Activated CD4-positive, alpha-beta T cell treated with anti-CD3 and anti-CD28 coated beads, Interleukin-2, amount 50 U/mL, for 16 hours (primary cell): ENCODE measurements at places on chromosomes 1 and 21.

DNA sequence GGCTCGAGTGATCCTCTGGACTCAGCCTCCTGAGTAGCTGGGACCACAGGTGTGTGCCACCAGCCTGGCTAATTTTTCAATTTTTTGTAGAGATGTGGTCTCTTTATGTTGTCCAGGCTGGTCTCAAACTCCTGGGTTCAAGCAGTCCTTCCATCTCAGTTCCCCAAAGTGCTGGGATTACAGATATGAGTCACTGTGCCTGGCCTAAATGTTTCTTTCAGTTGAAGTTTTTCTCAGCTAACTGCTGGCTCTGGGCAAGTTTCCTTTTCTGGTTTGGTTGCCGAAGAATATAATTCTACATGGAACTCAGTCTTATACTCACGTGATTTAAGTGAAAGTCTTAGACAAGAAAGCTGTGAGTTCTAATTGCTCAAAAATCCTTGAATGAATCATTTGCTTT is 57.0 kb downstream of the SASS6 start:
- DNase-seq: peak; percentile 26

- no peak for DNase-seq
These were observed 12.0 kb upstream of the FMO2 start for GRCh38 chr1:171173069-171173468.

GRCh38 chr1:47590523-47591225 is 152.8 kb downstream of the FOXD2 start:
- DNase-seq: no peak

GRCh38 chr1:177273141-177273540 is 102.4 kb downstream of the BRINP2 start:
- DNase-seq: no peak

- DNase-seq: no peak
These were observed 2.6 kb upstream of the PER3 start for GRCh38 chr1:7781501-7781900.

GRCh38 chr1:107450899-107451664 is 310.2 kb downstream of the NTNG1 start:
- DNase-seq: no peak

GRCh38 chr1:189977184-189977583 is 500.5 kb downstream of the BRINP3 start:
- DNase-seq: no peak

- DNase-seq: no peak
These were observed 69.5 kb upstream of the SSX2IP start for GRCh38 chr1:84759756-84760155.

DNA sequence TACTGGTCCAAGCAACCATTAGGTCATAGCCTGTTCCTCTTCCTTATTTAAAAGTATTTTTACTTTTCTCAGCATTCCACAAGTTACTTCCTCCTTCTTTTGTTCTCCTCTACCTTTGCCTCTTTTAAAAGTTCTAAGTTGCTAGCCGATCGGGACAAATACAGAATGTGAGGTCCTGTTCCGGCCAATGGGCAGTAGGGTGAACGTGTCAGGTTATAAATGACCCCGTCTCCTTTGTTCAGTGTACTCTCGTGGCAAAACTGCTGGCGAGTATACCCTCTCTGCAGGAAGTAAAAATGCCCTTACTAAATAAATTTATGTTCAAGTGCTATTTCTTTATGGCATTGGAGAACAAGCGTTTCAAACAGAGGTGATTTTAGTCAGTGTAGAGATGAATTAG is 2.5 kb downstream of the ADCY10 start:
- no peak for DNase-seq

DNA sequence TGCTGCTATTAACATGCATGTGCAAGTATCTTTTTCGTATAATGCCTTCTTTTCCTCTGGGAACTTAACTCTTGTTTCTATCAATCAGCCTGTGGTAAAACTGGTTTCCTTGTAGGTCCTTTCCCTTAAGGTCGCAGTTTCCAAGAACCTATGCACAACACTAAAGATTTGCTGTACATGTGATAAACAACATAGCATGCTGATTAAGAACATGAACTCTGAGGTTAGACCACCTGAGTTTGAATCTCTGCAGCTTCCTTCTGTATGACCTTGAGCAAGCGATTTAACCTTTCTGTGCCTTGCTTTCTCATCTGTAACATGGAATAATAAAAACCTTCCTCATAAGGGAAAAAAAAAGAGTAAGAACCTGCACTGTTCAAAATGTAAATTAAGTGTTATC is 186.4 kb downstream of the RYR2 start:
- peak; percentile 35 for DNase-seq

DNA sequence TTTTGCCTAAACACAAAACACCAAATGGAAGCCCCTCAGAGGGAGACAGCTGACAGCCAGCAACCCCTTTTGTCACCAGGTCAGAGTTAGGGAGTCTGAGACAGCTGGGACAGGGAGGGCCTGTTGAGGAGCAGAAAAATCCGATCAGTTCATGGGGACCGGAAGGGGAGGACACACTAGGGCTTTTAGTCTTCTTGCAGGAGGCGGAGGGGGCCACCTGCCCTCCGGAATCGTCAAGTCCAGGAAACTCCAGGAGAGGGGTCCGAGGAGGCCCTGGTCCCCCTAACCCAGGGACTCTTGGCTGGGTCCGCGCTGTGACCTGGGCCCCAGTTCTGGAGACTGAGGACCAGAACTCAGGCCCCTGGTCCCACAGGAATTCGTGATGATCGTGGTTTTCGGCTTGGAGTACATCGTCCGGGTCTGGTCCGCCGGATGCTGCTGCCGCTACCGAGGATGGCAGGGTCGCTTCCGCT is 34.2 kb downstream of the KCNQ4 start:
- DNase-seq: no peak

GRCh38 chr1:22288593-22289241 is 145.8 kb upstream of the WNT4 start:
- DNase-seq: no peak

DNA sequence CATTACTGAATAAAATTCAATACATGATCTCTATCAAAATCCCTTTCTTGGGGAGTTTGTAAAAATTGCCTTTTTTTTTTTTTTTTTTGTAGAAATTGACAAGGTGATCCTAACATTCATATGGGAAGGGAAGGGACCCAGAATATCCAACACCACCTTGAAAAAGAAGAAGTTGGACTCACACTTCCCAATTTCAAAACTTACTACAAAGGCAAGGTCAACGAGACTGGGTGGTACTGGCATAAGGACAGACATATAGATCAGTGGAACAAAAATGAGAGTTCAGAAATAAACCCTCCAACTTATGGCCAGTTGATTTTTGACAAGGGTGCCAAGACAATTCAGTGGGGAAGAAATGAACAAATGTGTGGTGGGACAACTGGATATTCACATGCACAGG is 31.4 kb upstream of the CLSTN1 start:
- no peak for DNase-seq

DNA sequence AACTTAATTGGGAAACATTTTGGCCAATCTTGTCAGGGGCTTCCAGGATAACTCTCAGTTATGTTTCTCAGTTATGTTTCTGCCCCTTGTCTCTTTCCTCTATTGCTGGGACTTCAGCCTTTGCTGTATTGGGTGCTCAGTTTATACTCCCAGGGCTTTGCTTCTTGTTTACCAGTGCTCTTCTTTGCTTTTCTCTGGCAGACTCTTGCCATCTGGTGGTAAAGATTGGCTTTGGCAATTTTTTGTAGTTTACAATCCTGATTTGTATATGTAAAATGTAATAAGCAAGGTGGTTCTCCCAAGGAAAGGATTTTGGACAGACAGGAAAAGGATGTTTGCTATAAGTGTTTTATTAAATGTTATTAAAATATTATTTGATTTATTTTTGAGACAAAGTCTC is 37.9 kb downstream of the FABP3 start:
- no peak for DNase-seq

- DNase-seq: no peak
These were observed 11.0 kb downstream of the SUSD4 start for GRCh38 chr1:223352944-223353343.

- no peak for DNase-seq
These were observed 453.8 kb downstream of the NEGR1 start for GRCh38 chr1:71828431-71829012.

- DNase-seq: no peak
These were observed 1.2 kb downstream of the ZFP69 start for GRCh38 chr1:40478276-40478675.

- no peak for DNase-seq
These were observed 15.8 kb downstream of the GADD45A start for GRCh38 chr1:67700692-67701410.

- no peak for DNase-seq
These were observed 4.3 kb downstream of the GUK1 start for GRCh38 chr1:228144193-228144992.

DNA sequence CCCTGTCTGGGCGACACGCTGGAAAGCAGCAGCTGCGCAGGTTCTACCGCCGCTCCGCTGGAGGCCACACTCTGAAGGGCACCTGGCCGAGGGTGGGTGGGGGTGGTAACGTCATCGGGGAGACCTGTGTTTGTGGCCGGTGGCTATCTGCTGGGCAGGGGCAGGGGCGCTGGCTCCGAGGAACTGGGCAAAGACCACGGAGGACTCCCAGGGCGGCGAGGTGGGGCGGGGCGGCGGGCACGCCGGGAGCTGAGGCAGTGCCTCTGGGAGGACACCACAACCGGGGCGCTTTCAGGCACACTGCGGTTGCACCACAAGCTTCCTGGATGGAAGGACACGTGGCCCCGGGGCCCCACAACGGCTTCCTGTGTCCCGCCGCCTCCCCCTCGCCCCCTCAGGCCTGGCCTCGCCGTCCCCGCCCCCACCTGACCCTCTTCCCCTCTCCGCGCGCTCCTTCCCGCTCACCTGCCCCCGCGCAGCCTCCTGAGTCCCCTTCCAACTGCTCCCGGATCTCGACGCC is 3.3 kb upstream of the DENND2D start:
- DNase-seq: peak; percentile 92

- no peak for DNase-seq
These were observed 82.1 kb downstream of the ROR1 start for GRCh38 chr1:63855942-63856341.

GRCh38 chr1:84410328-84411095 is 12.2 kb downstream of the DNASE2B start:
- no peak for DNase-seq

GRCh38 chr1:210332719-210333398 is 4.2 kb downstream of the HHAT start:
- DNase-seq: peak; percentile 96

- DNase-seq: no peak
These were observed 142.7 kb downstream of the FOXD2 start for GRCh38 chr1:47580451-47580995.

DNA sequence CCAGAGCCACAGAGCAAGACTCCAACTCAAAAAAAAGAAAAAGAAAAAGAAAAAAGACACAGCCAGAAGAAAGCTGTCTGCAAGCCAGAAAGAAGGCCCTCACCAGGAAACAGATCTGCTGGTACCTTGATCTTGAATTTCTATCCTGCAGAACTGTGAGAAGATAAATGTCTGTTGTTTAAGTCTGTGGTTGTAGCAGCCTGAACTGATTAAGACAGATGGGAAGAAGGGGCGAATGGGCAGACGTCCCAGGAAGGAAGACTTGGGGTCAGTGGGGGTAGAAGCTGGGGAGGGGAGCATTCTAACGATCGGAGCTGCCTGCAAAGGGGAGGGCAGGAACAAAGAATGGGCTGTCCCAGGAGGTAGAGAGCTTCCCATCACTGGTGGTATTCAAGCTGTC is 6.3 kb downstream of the SLC2A7 start:
- DNase-seq: no peak

DNA sequence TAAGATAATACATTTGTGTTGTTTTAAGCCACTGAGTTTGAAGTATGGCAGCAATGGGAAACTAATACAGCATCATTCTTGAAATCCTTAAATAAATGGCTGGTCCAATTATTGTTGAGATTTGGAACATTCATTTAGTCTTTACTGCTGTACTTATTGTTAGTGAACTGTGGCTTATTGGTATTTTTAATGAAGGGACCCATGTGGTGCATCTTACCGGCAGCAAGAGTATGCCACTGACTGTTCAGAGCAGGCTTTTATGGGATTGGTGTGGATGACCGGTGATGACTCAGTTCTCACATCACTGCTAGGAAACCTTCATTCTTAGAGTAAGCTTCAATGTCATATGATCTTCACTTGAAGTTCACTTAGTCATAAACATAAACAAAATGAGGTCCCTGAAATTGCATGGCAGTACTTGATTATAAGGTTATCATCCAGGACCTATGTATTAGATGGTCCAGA is 31.5 kb downstream of the PRKAA2 start:
- no peak for DNase-seq
